Activated CD4-positive, alpha-beta T cell treated with anti-CD3 and anti-CD28 coated beads, Interleukin-10, Interleukin-2, amounts not matched to agents 100 ng/mL and 50 ng/mL, durations not matched to agents 16 hours and 8 hours (primary cell): ENCODE measurements at places on chromosomes 2 and 18.

- no peak for DNase-seq
Observed at GRCh38 chr2:217070043-217070430, 210.2 kb upstream of the TNP1 start.

DNA sequence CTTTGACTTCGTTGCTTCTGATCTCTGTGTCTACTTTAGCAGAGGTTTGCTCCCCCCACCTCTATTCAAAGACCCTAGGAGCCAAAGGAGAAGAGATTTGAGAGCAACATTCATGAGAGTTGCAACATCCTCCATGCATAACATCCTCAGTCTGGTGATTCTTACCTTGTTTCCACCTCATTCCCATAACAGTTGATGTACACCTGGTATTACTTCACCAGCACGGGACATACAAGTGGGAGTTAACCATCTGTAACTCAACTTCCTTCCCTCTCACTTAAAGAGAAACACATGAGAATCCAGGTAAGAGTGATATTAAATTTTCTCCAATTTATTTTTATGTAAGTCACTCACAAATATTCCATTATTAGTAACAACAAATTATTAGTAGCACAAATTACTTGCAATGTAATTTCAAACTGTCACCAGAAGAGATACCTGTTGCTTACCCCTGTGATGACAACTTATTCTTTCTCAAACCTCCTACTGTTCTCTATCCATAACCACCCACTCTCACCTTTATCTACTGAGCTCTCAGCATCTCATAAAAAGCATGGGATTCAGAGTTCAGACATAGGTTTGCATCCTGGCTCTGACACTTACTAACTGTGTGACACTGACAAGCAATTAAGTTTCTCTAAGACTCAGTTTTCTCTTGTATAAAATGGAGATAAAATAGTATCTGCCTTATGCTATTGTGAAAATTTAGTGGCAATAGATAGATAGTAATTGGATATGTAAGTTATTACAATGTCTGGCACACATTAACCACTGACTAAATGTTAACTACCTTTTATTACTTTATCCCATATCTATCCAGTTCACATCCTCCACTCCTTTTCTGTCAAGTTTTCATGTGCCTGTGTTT is 184.6 kb upstream of the SRD5A2 start:
- no peak for DNase-seq

DNA sequence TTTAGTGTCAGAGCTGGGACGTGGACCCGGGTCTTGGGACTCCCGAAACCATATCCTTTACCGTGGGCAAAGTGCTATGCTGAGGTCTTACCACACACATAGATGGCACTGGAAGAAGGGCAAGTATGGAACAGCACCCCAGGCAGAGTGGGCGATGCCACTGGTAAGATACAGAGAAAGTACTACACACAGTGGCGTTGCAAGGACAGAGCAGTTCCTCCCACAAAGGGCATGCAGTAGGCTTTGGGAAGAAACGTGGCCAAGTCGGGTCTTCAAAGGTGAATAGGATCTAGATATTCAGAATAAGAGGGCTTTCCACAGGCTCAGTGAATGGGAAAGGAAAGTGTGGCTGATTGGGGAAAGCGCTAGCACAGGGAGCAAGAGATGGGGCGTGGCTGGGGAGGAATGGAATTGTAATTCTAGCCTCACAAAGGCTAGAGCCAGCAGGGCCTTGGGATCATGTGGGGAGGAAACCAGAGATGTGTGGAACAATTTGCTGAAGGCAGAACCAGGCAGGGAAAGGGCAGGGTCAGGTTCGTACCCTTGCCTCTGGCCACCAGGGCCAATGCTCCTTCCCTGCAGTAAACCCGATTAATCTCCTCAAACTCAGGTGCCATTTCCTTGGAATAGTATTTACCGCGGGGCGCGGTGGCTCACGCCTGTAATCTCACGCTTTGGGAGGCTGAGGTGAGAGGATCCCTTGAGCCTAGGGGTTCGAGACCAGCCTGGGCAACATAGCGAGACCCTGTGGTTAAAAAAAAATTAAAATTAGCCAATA is 36.0 kb downstream of the PCBP1 start:
- DNase-seq, result no peak

- no peak for DNase-seq
Observed at GRCh38 chr18:8708670-8709069, 3.3 kb downstream of the MTCL1 start.

- no peak for DNase-seq
Observed at GRCh38 chr2:235854276-235854675, 313.9 kb downstream of the GBX2 start.

DNA sequence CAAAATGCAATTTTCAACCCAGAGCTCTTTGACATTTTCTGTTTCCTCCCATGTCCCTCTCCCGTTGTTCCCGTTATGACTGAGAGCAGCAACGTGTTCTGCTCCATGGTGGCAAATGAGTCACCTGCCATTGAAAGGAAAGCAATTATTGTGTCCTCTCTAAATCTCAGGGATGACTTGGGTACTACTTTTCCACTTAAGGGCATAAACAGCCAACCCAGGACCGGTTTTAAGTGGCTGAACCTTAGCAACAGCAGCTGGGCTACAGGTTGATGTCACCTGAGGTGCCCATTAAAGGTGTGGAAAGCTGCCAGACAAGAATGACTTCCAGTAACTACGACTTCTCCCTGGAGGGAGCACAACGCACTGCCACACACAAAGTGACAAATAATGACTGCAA is 236.8 kb downstream of the NCKAP5 start:
- DNase-seq, result no peak

GRCh38 chr2:43417300-43417699 is 178.5 kb downstream of the THADA start:
- no peak for DNase-seq
